ENCODE measurements at places on chromosomes 2 and 18.
A peak's percentile ranks its signal among the peaks of the same experiment; 100 is the strongest.

GRCh38 chr2:237863689-237864443, 4.4 kb downstream of the RAMP1 start:
- no peak for DNase-seq

- DNase-seq, result peak; percentile 97
These were observed 164.7 kb downstream of the GRB14 start for GRCh38 chr2:164456619-164457018.

GRCh38 chr2:240501531-240501991, 56.2 kb downstream of the ANKMY1 start:
- DNase-seq, result no peak

- no peak for DNase-seq
These were observed 508.1 kb downstream of the EIPR1 start for GRCh38 chr2:2869553-2869952.

Data from COR-L47 (cell line).